HFFc6 (cell line): ENCODE measurements at places on chromosomes 3 and 15.
A peak's percentile ranks its signal among the peaks of the same experiment; 100 is the strongest.

DNA sequence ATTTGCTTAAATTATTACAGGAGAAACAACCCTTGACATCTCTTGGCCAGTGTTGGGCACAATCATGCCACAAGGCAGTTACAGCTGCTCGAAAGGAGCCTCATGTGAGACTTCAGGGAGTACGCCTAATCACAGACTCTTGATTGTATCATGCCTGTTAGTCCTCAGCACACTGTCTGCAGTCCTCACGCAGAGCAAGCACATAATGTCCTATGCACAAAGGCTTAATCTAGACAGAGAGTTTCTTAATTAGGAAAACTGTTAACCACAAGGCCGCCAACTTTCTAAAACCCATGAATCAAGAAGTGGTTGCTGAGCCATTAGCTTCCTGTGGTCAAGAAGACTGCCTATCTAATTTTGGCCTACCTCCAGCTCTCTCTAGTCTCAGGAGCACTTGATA lies 172.0 kb downstream of the UNC13C start:
- DNase-seq, result no peak

- DNase-seq, result no peak
These were observed 52.3 kb upstream of the CGNL1 start for GRCh38 chr15:57323806-57324589.

GRCh38 chr15:70463453-70463834 lies 299.9 kb downstream of the UACA start:
- no peak for DNase-seq

DNA sequence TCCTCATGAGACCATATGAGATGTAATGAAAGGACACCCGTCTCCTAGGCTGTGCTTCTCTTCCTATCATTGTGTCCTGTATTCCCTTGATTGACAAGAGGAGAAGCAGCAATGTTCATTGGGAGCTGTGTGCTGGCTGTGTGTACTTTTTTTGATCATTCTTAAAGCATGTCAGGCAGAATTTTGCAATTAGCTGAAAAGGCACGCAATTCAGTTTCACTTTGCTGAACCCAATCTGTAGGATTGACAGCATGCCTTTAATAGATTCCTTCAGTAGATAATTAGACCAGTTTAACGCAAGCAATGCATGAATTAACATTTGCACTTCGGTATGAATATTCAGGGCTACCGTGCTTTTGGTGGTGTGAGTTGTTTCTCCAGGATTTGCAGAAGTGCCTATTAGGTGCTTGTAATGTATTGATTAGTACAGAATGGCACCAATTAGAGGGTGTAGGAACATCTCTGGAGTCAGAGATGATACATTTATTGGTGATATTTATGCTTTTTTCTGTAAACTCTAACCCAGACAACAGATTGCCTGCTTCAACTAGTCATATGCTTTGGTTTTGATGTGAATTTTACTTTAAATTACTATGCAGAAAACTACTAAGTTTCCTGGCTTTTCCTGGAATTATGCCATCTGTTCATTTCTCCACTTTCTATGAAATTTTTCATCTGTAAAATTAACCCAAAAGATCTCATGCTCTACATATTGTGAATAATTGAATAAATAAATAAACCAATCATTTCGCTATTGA lies 114.3 kb downstream of the NSUN3 start:
- no peak for DNase-seq

- DNase-seq, result no peak
These were observed 10.6 kb upstream of the SPRED1 start for GRCh38 chr15:38242055-38242454.

DNA sequence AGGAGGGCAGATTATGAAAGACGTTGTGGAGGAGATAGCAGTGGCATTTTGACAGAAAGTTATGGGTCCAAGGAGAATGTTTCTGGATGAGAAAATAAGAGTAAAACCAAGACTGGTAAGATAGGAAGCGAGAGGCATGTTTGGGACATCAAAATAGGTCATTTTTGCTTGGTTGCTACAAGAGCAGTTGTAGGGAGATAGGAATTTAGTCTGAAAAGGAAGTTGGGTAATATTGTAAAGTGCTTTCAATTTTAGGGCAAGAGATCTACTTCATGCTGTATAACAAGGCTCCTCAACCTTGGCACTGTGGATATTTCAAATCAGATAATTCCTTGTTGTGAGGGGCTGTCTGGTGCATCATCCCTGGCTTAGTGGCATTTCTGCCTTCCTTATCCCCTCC lies 118.0 kb upstream of the DPH6 start:
- no peak for DNase-seq

GRCh38 chr15:100714749-100715342 lies 112.5 kb downstream of the ASB7 start:
- no peak for DNase-seq

- DNase-seq, result no peak
These were observed 10.9 kb downstream of the DUOX1 start for GRCh38 chr15:45140557-45141250.

- no peak for DNase-seq
These were observed 38.0 kb downstream of the CADPS start for GRCh38 chr3:62837145-62837787.

- no peak for DNase-seq
These were observed 842.8 kb upstream of the EPHA6 start for GRCh38 chr3:95971573-95971972.

DNA sequence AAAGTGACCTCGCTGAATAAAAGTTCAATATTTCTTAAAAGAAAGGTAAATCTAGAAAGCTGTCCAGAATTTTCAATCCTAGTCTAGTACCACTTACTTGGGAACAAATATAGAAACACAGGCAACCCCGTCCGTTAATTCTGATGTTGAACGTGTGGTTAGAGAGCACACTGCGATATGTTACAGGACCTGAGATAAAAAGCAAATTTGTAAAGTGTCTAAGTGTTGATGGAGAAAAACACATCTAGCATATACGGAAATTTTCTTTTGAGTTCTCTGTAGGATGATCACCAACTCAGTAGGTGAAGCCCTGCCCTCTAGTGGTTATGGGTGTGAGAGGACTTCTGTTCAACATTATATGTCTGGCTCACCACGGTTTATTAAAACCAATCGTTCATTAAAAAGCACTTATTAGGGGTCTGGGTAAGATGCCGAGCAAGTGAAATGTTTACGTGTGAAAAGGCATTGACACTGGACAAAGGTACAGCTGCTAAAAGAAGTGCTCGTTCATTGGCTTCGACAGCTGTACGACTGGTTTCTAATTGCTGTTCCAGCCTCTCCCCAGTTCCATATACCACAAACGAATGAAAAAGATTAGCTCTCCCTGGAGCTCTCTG lies 1.0 kb upstream of the ATP2C1 start:
- peak; percentile 69 for DNase-seq

GRCh38 chr3:193344486-193344885 lies 34.1 kb downstream of the ATP13A5 start:
- no peak for DNase-seq

DNA sequence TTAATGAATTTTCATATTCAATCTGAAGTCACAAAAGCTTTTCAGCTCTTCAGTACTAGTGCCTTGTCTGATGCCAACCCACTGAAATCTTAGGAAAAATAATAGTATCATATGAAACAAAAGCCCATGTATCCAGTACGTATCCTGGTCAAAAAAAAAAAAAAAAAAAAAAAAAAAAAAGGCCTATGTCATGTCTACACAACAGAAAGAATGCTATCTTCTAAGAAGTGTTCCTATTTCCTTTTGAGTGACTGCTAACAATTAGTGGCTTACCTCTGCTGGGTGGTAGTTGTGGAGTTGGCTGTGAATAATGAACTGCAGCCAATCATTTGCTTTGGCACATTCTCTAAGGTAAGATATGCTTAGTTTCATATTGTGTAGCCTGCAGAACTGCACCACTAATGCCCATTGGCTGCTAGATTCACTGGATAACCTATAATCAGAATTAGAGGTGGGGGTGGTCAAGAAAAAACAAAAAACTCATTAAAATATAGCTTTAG lies 59.6 kb downstream of the EIF3J start:
- DNase-seq, result no peak

- no peak for DNase-seq
These were observed 14.8 kb upstream of the UBE2Q2 start for GRCh38 chr15:75828429-75828828.

DNA sequence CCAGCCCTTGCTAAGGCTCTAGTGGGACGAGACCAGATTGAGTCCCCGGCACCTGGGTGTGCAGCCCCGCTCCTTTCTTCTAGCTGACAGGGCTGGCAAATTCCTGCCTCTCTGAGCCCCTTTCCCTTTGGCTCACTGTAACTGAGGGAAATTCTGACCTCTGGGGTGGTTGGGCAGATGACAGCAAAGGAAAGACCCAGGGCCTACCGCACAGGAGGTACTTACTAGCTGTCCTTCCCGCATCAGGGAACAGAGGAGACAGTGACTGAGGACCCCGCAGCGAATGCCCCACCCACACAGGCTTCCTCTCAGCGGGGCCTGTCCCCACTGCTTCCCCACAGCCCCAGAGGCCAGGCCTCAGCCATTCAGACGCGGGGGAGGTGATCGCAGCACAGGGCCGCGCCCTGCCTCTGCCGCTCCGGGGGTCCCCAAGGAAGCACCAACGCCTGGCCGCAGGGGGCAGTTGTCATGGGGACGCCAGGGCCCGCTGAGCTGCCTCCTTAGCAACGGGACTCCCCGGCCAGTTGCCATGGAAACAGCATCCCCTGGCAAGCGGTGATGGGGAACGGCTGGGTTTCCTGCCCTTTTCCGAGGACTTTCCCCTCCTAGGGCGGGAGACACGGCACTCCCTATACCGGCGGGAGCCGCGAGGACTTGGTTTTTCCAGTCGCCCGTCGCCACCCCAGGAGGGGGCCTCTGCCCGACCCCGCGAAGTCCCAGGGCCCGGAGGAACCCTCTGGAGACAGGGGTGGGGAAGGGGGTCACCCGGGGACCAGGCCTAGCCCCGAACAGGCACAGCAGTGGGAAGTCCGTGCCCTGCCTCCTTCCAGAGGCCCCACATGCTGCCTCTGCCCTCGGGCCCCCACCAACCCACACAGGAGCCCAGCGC lies 50.1 kb downstream of the HCN4 start:
- no peak for DNase-seq

DNA sequence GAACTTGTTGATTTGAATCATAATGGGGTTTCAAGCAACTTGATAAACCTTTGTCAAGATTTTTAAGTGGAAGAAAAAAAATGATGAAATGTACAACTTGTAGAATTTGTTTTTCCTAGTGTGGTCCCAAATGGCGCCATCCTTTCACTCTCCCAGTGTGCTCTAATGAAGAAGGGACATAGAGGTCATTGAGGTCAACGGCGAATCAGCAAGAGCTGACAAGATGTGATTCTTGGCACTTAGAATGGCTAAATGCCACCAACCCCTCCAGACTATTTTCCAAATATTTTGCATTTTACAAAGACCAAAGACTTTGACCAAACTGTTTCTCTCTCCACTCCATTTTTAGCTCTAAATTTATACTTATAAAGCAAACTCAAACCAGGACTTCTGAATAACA lies 320.2 kb upstream of the MME start:
- no peak for DNase-seq

DNA sequence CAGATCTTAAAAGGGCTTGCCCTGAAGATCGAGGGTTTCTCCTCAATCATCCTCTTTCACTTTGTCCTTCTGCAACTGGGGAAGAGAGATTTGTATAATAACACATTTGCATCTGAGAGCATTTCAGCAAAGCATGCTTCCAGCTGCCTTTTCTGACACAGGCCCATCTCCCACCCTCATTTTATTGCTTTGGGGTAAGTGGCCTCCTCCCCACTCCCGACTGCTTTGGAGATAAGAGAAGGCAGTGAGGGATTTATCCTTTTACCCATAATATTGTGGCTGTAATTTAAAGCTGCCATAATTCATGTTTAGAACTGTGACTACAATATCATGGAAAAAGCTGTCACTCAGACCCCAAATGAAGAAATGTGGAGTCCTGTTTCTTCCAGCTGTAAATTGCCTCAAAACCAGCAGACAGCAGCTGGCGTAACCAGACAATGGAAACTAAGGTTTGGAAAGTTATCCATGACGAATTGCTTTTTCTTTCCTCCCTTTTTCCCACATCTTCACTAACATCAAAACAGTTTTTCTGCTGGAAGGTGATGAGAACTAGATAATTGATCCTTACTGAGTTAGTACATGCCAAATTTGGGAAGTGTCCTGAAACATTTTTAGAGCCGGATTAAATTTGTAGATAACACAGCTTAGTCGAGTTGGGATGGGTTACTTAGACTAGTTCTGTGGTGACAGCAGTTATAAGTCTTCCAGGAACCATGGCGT lies 104.2 kb upstream of the PFN2 start:
- no peak for DNase-seq

DNA sequence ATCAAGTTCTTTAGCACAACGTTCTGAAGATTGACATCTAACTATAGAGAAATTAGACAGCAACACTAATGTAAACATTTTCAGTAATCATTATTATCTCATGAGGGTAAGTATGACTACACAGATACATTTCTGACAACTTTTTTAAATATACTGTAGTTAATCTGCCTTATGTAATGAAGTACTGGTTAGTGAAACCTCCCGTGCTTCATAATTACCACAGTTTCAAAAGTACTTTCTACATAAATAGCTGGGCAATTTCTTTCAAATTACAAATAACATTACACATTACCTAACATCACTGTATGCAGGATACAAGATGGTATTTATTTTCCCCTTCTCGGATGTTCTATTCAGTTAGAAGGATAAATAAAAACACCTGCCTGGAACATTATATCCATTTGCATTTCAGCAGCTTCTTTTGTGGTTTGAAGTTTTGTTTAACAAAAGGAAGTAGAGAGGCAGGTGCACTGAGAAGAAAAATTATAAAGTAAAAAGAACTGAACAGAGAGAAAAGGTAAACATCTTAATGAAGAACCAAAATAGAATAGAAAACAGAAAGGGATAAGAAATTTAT lies 1241.5 kb upstream of the GBE1 start:
- no peak for DNase-seq

DNA sequence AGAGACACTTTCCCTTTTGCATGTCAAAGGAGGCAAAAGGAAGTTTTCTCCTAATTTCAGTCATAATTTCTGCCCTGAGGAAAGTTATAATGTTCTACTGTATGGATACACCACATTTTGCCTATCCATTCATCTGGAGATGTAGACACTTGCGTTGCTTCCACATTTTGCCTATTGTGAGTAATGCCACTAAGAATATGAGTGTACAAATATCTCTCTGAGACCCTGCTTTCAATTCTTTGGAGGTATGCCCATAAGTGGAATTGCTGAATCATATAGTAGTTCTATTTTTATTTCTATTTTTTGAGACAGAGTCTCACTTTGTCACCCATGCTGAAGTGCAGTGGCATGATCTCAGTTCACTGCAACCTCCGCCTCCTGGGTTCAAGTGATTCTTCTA lies 3.6 kb upstream of the CD276 start:
- no peak for DNase-seq

- DNase-seq, result no peak
These were observed 47.7 kb downstream of the MECOM start for GRCh38 chr3:169615833-169616232.

- no peak for DNase-seq
These were observed 11.4 kb downstream of the SYN2 start for GRCh38 chr3:12015627-12016026.

GRCh38 chr3:132255041-132255745 lies 62.0 kb upstream of the ACP3 start:
- peak; percentile 51 for DNase-seq

GRCh38 chr3:196219194-196219969 lies 3.0 kb downstream of the SLC51A start:
- peak; percentile 95 for DNase-seq

GRCh38 chr15:72231833-72232478 lies 966 bp upstream of the PKM start:
- DNase-seq, result peak; percentile 80

GRCh38 chr3:101143012-101143411 lies 149.8 kb upstream of the ABI3BP start:
- no peak for DNase-seq
